ENCODE measurements at places on chromosomes 6 and 20.

DNA sequence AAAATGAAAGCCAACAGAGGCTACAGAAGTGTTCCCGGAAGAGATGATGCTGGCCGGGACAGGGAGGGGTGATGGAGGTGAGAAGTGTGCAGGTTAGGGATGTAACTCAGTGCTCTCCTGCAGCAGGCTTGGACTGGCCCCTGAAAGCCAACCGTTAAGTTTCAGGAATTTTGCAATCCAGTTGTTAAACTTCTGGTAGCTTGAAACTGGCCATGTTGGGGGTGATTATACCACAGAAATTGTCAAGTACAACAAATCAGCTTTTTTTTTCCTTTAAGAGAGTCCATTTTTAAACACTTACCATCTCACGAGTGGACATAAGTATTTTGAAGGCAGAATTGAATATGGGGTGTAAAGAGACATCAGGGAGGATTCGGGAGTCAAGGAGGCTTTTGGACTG is 8.8 kb upstream of the SIRPB1 start:
- no peak for DNase-seq

GRCh38 chr20:49851991-49852390 is 39.4 kb downstream of the SLC9A8 start:
- DNase-seq: no peak

GRCh38 chr20:6051505-6051904 is 2.4 kb downstream of the LRRN4 start:
- no peak for DNase-seq

- DNase-seq: no peak
These were observed 116.8 kb downstream of the DNAH8 start for GRCh38 chr6:38831865-38832264.

DNA sequence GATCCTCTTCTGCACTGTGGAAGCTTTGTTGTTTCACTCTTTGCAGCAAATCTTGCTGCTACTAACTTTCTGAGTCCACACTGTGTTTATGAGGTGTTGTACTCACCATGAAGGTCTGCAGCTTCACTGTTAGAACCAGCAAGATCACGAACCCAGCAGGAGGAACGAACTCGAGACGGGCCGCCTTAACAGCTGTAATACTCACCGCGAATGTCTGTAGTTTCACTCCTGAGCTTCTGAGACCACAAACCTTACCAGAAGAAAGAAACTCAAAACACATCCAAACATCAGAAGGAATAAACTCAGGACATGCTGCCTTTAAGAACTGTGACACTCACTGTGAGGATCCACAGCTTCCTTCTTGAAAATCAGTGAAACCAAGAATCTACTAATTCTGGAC is 48.1 kb upstream of the MBOAT1 start:
- DNase-seq: no peak

GRCh38 chr6:6522709-6523108 is 65.8 kb upstream of the LY86 start:
- no peak for DNase-seq

- no peak for DNase-seq
These were observed 188.3 kb upstream of the MARCKS start for GRCh38 chr6:113668641-113669408.

GRCh38 chr20:10855778-10856177 is 182.0 kb upstream of the JAG1 start:
- no peak for DNase-seq

- peak; percentile 63 for DNase-seq
These were observed 59.5 kb downstream of the UTRN start for GRCh38 chr6:144344646-144345045.

DNA sequence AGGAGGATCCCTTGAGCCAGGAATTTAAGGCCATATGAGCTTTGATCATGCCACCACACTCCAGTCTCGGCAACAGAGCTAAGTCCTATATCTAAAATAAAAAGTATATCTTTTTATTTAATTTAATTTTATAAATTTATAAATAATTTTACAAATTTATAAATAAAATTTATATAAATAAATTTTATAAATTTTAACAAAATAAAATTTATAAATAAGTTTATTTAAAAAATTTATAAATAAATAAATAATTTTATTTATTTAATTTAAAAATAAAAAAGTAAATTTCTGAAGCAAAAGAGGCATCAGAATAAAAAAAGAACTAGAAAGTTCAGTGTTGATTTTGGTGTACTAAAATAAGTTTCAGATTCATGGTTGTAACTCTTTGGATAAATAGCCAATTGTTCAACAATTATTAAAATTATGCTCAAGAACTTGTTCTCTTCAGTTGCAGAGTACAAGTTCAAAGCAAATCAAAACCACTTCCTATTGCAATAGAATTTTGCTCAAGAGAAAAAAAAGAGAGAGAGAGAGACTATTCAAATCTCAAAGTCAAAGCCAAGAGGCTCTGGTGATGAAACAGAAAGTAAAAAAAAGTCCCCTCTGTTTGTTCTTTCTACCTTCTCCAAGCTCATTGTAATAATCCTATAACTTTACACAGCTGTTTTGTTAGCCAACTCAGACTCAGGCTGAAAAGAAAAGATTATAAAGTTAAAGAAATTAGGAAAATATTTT is 547.5 kb upstream of the ADGRB3 start:
- no peak for DNase-seq

DNA sequence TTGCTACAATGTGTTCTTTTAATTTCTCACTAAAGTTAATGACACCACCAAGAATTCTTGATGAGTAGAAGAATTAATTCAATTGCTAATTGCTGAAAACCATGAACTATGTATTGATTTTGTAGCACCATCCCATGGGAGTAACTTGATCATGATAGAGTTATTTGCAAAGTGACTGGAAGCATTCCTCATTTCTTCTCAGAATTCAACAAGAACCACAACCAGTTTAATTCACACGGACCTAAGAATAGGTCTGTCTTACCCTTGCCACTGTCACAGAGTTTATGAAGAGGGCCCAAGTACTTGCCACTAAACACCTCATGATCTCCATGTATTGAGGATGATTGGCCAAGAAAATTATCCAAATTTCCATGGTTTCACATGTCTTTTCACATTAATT is 222.2 kb downstream of the TMEM242 start:
- DNase-seq: no peak
